ENCODE measurements at places on chromosomes 6 and 20.
A peak's percentile ranks its signal among the peaks of the same experiment; 100 is the strongest.

GRCh38 chr20:43903953-43904826, 10.5 kb upstream of the TOX2 start:
- DNase-seq: no peak

DNA sequence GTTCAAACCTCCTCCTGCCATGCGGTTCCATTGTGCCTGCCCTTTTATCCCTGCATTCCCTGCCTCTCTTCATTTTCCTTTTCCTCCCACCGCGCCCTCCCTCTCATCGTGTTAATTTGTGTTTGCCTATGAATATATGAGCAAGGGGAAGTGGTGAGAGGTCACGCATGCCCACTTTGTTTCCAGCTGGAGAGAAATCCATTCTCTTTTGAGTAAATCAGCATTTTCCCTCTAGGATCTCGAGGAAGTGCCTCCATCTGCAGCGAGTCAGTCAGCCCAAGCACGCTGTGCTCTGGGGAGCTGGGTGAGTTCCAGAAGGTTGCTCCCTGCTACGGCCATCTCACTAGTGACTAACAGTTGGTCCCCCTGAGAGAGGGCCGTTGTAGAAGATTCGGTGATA, 42.9 kb downstream of the CDH26 start:
- no peak for DNase-seq

- peak; percentile 74 for DNase-seq
Observed at GRCh38 chr6:152636021-152636608, 1.0 kb downstream of the SYNE1 start.

DNA sequence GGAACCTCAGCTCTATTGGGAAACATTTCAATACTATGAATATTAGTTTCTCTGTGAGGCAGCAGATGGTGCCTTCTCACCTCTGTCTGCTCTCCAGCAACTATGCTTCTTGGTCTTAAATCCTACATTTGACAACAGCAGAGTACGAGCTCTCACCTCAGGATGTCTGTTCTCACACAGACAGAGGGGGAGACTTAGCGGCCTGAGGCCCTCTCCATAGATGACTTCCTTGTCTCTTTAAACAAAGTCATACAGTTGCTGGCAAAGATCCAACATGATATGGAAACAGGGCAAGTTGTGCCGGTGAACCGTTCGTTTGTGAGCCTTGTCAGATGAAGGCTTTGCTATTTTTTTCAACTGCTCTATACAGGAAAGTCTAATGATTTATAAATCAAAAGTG, 43.7 kb upstream of the GABRR1 start:
- no peak for DNase-seq

GRCh38 chr20:17641520-17641964, 40.5 kb downstream of the RRBP1 start:
- no peak for DNase-seq

GRCh38 chr6:57278570-57278969, 38.9 kb upstream of the PRIM2 start:
- no peak for DNase-seq

- DNase-seq: no peak
Observed at GRCh38 chr6:22399693-22400092, 102.9 kb upstream of the PRL start.

GRCh38 chr6:7311917-7312615, 933 bp downstream of the SSR1 start:
- DNase-seq: no peak

GRCh38 chr20:49636447-49636846, 68.5 kb upstream of the PTGIS start:
- DNase-seq: peak; percentile 87

DNA sequence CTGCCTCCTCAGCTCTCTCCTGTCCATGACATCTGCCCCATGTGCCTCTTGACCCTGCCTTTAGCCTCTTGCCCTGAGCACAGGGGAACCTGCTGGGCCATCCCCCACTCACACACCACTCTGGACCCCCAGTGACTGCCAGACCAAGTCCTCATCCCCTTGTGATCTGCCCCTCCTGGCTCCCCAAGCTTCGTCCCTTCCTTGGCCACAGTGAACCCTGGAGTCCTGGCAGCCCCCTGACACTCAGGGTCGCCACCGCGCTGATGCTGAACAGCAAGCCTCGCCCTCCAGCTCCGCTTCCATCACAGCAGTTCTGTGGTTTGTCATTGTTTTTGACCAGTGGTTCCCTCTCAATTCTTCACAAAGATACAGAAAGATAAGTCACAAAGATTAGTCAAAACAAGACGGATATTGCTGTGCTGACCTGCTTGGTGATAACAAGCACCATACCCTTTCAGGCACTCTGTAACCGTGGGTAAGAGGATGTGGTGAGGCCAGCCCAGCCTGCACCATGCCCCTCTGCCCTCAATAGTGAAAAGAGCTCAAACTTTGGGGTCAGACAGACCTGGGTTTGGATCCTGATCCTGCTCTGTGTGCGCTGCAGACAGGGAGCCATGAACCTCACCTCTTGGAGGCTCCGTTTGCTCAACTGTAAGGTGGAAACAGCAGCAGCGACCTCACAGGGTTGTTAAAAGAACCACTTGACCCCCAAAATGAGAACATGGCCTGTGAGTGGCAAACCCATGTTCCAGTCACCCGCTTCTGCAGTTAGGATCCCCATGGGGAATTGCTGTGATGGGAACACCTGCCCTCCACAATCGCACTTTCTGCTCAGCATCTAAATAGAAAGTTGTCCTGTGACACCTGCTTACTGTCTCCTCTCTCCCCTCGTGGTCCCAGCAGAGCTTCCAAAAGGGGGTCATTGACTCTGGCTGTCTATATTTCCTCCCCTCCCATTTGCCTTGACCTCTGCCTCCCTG, 114.5 kb downstream of the TOX2 start:
- DNase-seq: no peak

- DNase-seq: no peak
Observed at GRCh38 chr6:82040405-82041221, 206.9 kb downstream of the IBTK start.

- DNase-seq: no peak
Observed at GRCh38 chr6:98824162-98824901, 10.0 kb upstream of the POU3F2 start.

DNA sequence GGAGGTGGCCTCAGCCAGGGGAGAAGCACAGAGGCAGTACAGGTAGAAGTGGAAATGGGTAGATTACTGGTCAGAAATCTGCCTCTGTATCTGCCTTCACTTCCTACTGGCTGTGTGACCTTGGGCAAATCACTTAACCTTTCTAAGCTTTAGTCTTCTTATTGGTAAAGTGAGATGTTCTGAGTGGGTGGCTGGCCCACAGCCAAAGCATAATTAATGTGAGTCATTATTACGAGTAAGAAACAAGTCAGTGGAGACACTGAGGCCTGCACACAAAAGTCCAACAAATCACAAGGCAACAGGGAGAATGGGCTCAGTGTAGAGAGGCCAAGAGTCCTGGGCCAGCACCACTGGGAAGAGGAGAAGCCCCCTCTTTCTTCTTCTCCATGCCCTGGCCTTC, 39.1 kb downstream of the NRN1 start:
- no peak for DNase-seq

- DNase-seq: no peak
Observed at GRCh38 chr6:45483501-45483900, 105.8 kb upstream of the SUPT3H start.

- no peak for DNase-seq
Observed at GRCh38 chr6:161682982-161683381, 409.1 kb upstream of the AGPAT4 start.

GRCh38 chr6:15911753-15912504, 217.0 kb upstream of the MYLIP start:
- DNase-seq: no peak

- no peak for DNase-seq
Observed at GRCh38 chr6:142570221-142570671, 268.4 kb downstream of the ADGRG6 start.

DNA sequence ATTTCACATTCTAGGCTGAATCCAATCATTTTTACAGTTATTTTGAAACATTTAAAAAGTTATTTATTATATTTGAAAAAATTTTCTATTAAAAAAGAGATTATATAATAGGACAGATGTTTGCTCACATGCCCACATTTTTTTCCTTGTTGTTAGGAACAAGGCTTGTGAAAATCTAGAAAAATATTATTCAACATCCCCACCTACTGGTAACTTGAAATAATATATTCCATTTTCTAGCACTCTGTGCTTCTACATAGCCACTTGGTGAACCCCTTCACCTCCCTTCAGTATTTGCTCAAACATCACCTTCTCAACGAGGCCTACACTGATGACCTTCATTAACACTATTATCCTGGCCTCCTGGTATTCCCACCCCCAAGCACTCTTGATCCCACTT, 18.3 kb upstream of the GPRC6A start:
- no peak for DNase-seq

GRCh38 chr6:111119571-111120329, 32.4 kb downstream of the SLC16A10 start:
- DNase-seq: no peak

GRCh38 chr6:81105998-81106397, 646.5 kb downstream of the TENT5A start:
- no peak for DNase-seq

DNA sequence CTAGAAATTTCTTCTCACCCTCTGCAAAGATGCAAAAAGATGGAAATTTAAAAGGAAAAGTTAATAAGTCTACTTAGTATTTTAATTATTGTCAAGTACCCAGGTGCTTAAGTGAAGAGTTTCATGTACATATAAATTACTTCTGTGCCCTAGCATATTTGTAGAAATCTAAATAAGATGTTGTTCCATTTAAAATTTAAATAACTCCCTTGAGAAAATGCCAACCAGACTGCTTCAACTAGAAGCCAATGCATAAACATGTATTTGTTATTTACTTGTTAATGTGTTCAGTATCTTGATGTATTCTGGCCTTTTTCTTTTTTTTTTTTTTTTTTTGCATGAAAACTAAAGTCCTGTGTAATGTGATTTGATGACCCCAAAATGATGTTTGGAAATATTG, 6.3 kb upstream of the TMEM244 start:
- no peak for DNase-seq

- no peak for DNase-seq
Observed at GRCh38 chr20:21767200-21767738, 61.8 kb downstream of the PAX1 start.

DNA sequence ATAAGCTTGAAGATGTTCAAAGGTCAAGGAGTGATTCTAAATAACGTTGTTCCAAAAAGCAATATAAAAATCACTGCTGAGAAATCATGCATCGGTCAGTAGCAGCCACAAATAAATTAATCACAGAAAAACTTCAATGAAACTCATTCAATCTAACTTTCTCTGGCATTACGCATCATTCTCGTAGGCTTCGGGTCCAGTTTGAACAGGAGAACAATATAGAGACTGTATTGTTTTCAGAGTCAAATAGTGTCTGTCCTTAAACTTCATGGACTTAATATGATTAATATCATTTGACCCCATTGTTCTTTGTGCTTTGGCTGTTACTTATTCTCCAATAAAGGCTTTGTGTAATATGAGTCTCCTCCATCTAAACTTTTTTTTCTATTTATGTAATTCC, 200.4 kb downstream of the C6orf118 start:
- DNase-seq: no peak

DNA sequence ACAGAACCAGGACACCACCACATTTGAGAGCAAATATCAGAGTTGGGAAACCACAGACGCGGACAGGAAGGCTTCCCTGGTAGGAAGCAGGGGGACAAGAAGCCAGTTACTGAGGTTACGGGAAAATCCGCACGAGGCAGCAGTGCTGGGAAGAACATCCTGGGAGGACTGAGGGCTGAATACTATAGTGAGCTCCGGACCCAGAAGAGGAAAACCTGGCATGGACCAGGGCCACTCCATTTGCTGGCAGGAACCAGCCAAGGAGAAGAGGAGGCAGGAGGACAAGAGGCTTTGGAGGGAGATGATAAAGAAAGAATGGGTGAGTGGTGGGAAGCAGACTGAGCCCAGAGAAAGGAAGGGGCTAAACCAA, 6.1 kb upstream of the DSN1 start:
- no peak for DNase-seq

DNA sequence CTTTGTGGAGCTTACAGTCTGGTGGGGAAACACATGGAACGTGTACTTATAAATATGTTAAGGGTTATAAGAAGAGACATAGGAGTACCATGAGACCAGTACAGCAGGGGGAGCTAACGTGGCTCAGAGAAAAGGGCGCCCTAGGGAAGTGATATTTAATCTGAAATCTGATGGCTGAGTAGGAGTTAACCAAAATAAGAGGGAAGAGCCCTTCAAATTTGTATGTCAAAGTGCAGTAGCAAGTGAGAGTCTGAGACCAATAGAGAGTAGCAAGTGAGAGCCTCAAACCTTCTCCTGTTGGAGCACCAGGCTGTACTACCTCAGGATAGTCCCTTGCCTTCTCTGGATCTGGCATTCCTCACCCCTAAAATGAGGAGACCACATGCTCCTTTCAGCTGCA, 6.1 kb upstream of the PKIG start:
- DNase-seq: no peak

DNA sequence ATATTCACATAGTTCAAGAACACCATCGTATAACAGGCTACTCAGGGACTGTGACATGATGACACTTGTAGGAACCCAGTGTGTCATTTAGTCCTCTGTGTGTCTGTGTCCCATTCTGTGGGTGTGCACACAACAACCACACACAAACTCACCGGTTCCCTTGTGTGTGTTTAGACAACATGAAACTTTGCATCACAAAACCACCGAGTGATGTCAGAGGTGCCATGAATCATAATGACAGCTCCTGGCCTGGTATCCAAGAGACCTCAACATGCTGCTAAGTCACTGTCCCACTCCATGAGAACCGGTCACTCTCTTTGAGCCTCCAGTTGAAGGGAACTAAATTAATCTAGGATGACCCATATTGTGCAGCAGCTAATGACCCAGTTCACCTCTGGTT, 421.3 kb downstream of the PREX1 start:
- DNase-seq: no peak

- peak; percentile 69 for DNase-seq
Observed at GRCh38 chr20:44651684-44652423, at the start of gene ADA. TSS of gene ADA (minus strand) at chr20:44651699. CDS start at chr20:44651607, 92 bp downstream.

GRCh38 chr20:44111712-44112335, 75.2 kb downstream of the JPH2 start:
- no peak for DNase-seq

DNA sequence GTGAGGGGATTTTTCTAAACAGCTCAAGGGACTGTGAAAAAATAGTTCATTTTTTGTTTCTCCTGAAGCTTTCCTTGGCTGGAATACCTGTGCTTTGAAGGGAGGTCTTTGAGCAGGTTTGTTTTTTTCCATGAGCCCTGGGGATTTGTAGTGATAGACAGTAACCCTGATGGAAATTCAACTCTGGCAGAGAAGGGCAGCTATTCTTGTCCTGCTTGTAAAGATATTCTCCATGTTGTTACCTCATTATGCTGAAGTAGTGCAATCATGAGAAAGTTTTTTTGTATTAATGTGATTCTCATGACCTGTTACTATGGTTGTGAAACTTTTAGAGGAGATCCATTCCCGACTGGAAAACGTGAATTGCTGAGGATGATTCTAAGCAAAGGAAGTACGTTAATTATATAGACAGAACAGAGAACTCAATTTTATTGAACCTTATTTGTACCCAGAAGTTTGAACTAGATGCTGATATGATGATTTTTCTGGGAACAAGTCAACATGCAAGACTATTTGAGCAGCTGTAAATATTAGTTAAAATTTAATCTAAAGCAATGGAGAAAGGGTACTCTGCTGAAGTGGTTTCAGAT, 12.5 kb downstream of the UTRN start:
- DNase-seq: no peak

GRCh38 chr6:52707963-52708680, 37.2 kb downstream of the TMEM14A start:
- no peak for DNase-seq
